T-helper 9 cell (primary cell): ENCODE measurements at places on chromosomes 3 and 15.

GRCh38 chr15:82835391-82835917, 26.0 kb downstream of the WHAMM start:
- DNase-seq: no peak

DNA sequence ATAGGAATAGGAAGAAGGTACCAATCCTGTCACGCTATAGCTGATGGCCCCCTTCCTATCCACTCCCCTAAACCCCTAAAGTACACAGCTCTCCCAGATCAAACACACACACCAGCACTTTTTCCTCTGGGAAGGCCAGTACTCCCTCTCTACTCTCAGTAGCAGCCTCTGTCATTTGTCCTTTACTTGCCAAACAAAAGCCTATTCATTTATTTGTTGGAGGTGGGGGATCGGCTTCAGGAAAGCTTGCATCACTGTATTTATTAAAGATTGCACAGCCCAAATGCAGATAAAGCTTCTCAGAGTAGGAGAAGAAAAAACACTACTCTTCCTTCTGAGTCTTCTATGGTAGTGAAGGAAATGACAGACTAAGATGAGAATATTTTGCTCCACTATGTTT, 429.7 kb upstream of the RASGRP1 start:
- DNase-seq: no peak

DNA sequence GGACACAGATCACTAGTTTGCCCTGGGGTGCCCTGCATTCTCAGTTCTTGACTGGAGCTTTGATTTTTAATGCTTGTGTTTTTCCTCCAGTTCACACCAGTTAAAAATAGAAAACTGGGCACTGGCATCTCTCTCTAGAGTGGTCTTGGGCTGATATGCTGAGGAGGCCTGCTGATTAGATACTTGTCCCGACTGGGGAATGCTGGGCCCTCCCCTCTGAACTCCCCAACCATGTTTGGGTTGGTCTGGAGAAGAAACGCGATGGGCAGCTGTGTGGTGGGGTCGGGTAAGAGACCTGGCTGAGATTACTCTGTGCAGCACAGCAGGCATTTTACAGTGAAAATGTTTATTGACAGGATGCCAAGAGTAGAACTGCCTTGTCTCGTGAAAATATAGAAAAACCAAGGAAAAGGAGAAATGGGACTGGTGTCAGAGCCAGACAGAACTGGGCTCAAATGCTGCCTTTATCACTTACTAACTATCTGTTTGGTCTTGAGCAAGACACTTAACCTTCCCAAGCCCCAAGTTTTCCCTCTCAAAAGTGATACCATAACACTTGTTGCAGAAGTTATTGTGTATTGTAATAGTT, 1.6 kb upstream of the ACTC1 start:
- DNase-seq: no peak

- DNase-seq: no peak
Measured at GRCh38 chr3:127985216-127985615, 67.0 kb upstream of the SEC61A1 start.

GRCh38 chr15:75025107-75025506, 1.7 kb downstream of the PPCDC start:
- no peak for DNase-seq

GRCh38 chr3:67294341-67294740, 296.2 kb downstream of the KBTBD8 start:
- no peak for DNase-seq

- no peak for DNase-seq
Measured at GRCh38 chr3:56962922-56963321, 97.5 kb upstream of the SPATA12 start.

DNA sequence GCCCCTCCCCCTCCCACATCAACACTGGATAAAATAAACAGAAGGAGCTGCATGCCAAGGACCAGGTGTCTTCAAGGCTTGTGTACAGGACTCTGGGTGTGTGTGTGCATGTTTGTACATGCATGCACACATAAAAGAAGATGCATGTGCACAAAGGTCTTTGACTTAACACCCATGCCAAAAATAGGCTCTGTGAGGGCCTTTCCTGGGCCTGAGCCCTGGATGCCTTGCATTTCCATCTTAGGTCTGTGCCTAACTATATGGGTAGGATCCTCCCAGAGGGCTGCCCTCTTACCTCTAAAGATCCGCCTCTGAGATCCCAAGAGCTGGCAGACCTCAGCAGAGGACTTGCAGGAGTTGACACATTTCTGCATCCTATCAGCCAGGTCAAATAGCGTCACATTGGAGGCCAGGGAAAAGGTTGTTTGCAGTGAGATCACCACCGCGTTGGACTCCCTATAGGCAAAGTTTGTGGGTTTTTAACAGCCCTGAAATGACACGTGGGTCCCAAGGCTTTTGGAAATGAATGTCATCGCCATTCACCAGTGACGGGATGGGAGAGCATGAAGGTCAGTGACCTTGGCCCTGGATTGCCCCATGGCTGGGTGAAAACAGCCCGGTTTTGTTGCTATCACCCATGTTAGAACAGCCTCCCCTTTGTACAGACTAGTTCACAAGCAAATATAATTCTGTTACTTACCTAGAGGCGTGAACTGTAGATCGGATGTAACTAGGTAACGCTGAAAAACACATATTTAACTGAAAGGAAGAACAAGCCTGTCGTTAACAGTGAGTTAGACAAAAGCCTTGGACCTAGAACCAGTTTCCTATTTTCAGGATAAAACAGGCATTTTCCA, 54.0 kb downstream of the HEG1 start:
- DNase-seq: no peak

DNA sequence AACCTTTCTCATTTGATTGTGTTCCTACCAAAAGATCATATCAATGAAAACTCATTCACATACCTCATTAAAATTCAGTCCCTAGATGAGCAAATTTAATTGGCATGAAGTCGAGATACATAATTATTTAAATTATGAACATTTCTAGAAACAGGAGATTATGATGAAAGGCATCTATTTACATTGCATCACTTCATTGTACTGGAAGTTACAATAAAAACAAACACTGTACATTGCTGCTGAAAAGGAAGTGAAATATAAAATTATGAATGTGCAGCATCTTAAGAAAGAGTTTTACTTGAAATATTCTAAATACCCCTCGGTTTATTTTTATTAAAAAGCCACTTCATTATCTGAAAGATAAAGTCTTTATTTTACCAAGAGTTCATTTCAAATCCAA, 163.4 kb upstream of the ZNF385D start:
- DNase-seq: no peak

- no peak for DNase-seq
Measured at GRCh38 chr15:80526556-80527340, 122.6 kb downstream of the ARNT2 start.

- no peak for DNase-seq
Measured at GRCh38 chr15:101110681-101111569, 140.9 kb downstream of the CHSY1 start.

DNA sequence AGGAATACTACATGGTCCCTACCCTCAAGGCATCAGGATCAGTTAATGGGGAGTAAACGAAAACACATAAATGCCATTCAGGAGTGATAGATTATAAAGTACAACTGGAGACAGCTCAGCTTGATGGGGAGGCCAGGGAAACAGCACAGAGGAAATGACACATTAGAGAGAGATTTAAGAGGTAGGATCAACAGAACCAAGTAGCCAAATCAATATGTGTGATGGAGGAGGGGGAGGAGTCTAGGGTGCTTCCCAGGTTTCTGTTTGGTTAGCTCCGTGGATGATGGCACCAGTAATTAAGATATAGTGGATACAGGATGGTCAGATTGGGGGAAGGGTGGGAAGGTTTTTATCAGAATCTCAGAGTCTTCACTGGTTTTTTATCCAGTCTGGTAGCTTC, 229.5 kb upstream of the ROPN1 start:
- no peak for DNase-seq

GRCh38 chr15:72972362-72972761, 79.9 kb upstream of the NEO1 start:
- DNase-seq: no peak
